ENCODE measurements at places on chromosomes 3 and 15.

DNA sequence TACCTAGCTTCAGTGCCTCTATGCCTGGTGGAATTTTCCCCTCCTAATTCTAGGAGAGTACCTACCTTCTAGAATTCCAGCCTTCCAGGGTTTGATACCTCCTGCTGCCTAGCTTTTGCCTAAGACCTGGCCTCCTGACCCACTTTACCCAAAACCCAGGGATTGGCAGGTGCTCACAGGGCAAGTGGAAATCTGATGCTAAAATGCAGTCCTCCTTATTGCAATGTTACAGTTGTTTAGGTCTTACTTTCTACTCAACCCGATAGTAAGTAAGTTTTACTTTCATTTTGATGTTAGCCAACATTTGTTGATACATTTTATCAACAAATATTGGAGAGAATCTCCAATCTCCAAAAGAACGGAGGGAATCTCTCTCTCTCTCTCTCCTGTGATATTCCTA is 275.9 kb downstream of the DOCK3 start:
- no peak for DNase-seq

- no peak for DNase-seq
Observed at GRCh38 chr15:85955501-85956391, 123.9 kb upstream of the AGBL1 start.

DNA sequence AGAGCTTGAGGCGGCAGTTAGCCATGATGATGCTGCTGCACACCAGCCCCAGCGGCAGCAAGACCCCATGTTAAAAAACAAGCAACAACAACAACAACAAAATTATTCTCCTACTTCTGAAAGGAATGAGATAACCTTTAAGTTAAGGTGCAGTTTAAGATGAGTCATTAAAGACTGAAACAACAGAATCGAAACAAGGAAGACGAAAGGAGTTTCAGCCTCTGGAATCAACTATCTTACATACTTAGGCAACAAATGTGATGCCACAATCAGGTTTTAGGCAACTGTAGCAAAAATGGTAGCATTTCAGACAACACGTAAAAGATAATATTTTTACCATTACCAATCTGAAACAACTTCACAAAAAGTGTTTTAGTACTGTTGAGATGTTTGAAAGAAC is 12.2 kb downstream of the SCAANT1 start:
- DNase-seq: no peak

DNA sequence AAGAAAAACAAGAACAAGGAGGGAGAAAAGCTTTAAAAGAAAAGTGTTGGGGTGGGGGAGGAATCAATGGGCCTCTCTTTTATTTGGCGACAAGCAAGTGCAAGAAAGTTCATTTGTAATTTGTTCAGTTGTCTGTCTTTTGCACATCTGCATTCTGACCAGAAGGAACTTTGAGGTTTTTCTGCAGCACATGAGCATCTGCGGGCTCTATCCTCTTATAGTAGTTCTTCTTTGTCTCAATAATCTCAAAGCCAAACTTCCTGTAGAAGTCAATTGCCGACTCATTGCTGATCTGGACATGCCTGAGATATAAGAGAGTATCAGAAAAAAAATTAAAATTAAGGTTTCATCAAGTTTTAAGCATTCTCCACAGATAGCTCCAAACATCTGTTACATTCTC is 24.4 kb downstream of the NAA50 start:
- no peak for DNase-seq

GRCh38 chr3:133997871-133998635 is 31.7 kb downstream of the SLCO2A1 start:
- DNase-seq: no peak

GRCh38 chr3:47250309-47251060 is 32.1 kb downstream of the KIF9 start:
- DNase-seq: no peak

- DNase-seq: no peak
Observed at GRCh38 chr3:138549179-138549977, 44.7 kb downstream of the CEP70 start.

GRCh38 chr15:46646490-46646889 is 1011.7 kb downstream of the SQOR start:
- no peak for DNase-seq

- DNase-seq: no peak
Observed at GRCh38 chr3:58897646-58898045, 152.2 kb downstream of the CFAP20DC start.

- DNase-seq: no peak
Observed at GRCh38 chr3:23665741-23666140, 140.0 kb upstream of the UBE2E1 start.

GRCh38 chr3:4245671-4246070 is 57.5 kb upstream of the SETMAR start:
- no peak for DNase-seq

GRCh38 chr3:43872901-43873300 is 182.2 kb downstream of the ABHD5 start:
- no peak for DNase-seq

GRCh38 chr3:182682263-182683241 is 110.8 kb upstream of the ATP11B start:
- DNase-seq: no peak

DNA sequence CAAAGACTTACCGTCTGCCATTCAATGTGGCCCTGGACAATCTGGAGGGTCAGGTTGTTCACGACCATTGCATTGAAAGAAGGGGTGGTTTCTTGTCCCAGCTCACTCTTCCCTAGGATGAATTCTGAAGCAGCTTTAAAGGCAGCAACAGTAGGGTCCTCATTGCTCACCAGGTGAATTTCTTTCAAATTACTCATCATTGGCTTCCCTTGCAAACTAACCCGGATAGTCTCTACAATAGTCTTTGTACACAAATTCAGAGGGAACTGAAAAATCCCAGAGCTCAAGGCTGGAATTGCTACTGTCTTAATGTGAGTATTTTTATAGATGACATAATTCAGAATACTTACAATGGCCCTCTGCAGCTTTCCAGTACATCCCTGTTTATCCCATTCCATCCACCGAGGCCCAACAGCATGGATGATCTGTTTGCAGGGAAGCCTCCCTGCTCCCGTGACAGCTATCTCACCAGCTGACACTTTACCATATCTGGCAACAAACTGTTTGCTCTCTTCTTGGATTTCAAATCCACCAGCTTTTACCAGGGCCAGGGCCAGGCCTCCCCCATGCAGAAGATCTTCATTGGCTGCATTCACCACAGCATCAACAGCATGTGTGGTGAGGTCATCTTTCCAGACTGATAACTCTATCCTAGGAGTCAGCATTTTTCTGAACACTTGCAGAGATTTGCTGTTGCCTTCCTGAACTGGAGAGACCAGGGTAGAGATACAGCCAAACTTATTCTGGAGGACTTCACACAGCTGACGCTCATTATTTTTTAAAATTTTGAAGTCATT is 8.6 kb downstream of the PARP9 start:
- no peak for DNase-seq

DNA sequence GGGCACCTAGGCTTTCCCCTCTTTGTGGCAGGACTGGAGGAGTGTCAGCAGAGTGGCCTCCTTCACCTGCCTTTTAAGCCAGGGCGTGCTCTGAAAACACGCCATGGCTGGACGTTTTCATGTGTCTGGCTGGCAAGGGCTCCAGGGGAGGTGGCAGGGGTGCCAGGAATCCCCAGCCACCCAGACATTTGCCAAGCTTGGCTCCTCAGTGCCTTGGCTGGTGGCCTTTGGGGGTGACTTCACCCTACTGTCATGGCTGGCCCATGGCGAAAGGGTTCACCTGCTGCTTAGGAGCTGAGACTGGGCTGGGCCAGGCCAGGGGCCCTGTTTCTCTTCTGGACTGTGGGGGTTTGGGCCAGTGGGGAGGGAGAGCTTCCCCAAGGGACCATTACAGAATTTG is 17.6 kb downstream of the KLF13 start:
- no peak for DNase-seq

DNA sequence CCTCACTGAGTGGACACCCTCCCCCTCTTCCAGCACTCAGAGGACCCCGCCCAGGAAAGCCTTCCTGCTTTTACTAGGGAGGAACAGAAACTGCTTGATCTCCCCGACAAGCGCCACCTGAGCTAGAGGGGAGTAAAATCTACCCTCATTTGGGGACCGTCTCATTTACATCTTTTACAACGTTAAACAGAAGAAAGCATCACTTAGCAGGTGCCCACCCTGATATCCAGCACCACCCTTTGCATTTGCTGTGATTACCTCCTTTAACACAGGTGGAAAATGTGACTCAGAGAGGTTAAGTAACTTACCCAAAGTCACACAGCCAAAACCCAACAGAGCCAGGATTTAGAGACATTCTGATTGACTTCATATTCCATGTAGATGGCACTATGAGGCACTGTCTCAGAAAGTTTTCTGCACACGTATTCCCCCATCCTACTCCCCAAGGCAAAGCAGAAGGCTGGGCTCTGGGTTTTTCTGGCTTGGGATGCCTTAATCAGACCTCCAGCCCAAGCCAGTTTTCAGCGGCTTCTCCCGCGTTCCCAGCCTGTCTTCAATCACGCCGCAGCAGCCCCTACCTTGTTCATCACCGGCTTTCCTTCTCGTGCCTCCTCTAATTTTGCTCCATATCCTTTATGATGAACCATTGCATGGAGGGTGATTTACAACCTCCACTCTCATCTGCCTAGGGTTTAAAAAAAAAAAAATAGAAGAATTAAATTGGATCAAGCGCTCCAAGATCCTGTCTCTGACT is 314.6 kb upstream of the PROK2 start:
- DNase-seq: no peak

- DNase-seq: no peak
Observed at GRCh38 chr3:183349421-183350157, 78.8 kb downstream of the MCF2L2 start.

DNA sequence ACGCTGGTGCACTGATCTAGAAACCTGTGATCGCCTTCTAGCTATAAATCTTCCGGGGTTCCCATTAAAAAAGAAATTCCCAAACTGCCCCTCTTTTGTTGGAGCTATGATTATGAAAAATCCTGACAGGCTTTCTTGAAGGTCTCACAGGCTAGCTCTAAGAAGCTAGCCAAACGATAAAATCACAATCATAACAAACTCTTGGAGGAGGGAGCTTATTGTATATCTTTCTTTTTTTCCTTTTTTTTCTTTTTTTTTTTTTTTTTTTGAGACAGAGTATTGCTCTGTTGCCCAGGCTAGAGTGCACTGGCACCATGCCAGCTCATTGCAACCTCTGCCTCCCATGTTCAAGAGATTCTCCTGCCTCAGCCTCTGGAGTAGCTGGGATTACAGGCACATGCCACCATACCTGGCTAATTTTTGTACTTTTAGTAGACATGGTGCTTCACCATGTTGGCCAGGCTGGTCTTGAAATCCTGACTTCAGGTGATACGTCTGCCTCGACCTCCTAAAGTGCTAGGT is 72.0 kb downstream of the MYO1E start:
- no peak for DNase-seq

DNA sequence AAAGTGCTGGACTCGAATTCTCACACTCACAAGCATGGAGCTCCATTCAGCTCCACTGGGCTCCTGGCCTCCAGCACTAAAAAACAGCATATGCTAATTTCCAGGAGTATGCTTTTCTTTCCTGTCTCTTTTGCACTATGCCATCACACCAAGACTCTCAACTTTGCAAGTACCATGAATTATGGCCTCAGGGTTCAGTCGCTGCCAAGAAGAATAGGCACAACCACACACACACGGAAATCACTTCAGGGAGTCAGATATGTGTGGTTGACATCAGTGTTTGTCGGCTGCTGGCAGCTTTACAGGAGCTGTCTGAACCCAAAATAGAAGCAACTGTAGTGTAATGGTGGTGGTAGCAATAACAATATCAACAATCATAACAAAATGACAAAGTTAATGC is 305.0 kb upstream of the SLCO3A1 start:
- DNase-seq: no peak
